ENCODE measurements at places on chromosomes 11 and 22.

DNA sequence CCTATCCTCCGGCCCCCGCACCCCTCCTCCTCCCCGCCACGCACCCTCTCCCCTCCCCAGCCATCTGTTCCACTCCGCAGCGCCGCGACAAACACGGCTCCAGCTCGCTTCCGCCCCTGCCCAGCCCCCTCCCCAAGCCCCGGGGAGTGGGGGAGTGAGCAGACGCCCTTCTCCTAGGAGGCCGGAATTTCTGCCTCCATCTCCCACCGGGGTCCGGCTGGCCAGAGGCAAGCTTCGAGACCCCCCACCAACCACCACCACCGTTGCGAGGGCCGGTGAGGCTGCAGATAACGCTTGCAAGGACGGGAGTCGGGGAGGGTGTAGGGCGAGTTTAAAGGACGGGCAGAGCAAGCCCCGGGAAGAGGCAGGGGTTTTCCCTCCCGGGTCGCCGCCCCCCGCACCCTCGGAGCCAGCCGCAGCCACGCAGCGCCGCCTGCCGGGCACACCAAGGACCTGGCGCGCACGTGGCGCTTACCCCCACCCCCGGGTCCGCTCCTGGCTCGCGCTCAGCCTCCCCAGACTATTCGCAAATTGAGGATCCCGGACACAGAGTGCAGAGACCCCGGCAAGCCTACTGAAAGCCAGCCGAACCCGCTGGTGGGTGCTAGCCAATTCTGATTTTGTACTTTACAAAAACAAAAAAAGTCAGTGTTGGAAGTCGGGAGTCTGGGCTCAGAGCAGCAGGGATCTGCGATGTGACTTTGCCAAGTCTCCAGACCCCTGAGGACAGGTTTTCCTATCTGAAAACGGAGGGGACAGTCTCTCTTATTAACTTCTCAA is 22.6 kb downstream of the RTN4RL2 start:
- no peak for DNase-seq

GRCh38 chr11:116771935-116772334 is 852 bp downstream of the BUD13 start:
- no peak for DNase-seq

- no peak for DNase-seq
Observed at GRCh38 chr22:31398231-31398630, 1.2 kb upstream of the DRG1 start.

- no peak for DNase-seq
Observed at GRCh38 chr11:34869425-34869824, 46.8 kb downstream of the APIP start.

DNA sequence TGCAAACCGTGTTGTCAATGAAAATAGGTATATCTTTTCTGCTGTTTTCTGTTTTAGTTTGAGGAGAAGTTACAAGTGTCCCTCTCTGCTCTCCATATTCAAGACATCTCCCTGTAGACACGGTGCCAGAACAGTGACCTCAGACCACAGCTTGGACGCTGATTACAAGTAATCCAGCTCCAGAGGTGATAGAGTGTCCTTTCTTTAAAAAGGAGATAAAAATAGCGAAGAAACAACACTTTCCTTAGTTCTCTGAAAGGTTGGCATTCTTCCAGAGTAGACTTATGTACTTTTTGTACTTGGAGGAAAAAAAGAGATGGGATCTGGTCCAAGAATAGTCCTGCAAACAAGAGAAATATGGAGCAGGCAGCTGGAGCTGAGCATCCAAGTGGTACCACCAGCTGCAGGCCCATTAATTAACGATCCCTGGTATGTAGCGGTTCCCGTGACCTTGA is 43.0 kb upstream of the WT1 start:
- no peak for DNase-seq
